ENCODE measurements at places on chromosomes 7 and 10.
A peak's percentile ranks its signal among the peaks of the same experiment; 100 is the strongest.

GRCh38 chr7:27936768-27937102 lies 196.8 kb downstream of the TAX1BP1 start:
- no peak for DNase-seq

DNA sequence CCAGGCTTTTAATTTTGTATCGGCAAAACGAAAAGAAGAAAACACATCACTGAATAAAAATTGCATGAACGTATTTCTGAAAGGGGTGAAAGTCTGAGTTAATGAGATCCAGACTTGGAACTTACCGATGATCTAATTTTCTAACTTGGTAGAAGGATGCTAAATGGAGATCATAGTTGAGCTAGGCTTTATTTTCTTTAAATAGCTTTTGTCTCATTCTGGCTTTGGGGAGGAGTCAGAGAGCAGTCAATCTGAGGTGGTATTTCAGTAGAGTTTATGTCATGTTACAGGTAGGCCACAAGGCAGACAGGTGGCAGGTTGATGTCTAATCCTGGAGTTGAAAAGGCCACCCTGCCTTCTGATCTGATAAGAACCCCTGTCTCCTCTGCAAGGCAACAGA lies 161.9 kb downstream of the KIAA1217 start:
- no peak for DNase-seq

GRCh38 chr7:18570890-18571478 lies 75.4 kb downstream of the HDAC9 start:
- no peak for DNase-seq

GRCh38 chr10:79346012-79346340 lies 1.3 kb upstream of the PPIF start:
- DNase-seq = peak; percentile 21

DNA sequence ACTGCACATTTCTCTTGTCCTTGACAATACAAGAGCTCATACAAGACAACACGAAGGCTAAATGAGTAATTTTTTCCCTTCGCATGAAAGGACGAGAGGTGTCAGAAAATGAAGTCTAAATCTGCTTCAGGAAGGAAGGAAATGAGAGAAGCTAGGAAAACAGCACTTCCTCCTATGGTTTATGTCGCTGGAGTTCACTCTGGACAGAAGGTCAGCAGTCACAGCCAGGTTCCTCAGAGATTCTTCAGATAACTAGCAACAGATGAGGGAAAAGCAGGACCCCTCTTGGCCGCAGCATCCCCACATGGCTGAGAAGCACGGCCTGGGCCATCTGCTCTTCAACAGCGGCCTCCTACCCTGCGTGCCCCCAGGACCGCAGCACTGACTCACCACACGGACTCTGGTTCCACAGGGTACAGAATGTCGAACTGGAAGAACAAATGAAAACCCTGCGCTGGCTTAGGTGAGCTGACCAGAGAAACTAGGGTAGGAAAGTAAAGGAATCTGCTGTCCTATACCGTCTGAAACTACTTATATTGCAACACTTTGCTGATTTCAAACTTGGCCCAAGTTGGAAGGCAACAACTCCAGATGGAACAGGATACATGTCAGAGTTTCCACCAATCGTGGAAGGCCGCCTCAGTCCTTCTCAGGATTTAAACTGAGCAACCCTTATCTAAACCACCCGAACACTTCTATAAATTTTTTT lies 26.3 kb downstream of the DNMBP start:
- no peak for DNase-seq

DNA sequence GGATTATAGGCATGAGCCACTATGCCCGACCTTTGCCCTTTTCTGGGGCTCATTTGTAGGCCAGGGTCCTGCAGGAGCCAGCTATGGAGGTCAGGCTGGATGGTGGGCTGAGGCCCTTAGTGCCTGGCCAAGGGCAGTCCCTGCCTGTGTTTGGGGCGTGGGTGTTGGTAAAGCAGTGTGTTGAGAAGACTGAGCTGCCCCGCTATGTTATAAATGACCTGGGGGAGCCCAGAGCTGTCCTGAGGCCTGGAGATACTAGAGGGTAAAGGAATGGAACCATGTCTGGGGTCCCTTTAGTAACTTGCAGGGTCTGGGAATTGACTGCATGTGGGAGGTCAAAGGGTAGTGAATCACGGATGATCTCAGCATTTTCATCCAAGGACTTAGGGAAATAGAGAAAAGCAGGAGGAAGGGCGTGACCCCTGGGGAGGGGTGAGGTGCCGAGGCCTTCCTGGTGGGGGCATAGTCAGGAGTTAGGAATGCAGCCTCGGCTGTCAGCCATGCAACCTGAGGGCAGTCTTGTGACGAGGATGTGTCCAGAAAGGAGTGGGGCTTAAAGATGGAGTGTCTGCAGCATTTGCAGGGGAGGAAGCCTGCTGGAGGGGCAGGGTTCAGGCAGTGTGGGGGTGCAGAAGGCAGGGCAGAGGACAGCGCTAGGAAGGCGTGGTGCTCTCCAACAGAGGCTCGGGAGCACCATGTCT lies 31.5 kb downstream of the TMEM248 start:
- no peak for DNase-seq

- no peak for DNase-seq
These were observed 19.0 kb downstream of the ADCYAP1R1 start for GRCh38 chr7:31070991-31071644.

DNA sequence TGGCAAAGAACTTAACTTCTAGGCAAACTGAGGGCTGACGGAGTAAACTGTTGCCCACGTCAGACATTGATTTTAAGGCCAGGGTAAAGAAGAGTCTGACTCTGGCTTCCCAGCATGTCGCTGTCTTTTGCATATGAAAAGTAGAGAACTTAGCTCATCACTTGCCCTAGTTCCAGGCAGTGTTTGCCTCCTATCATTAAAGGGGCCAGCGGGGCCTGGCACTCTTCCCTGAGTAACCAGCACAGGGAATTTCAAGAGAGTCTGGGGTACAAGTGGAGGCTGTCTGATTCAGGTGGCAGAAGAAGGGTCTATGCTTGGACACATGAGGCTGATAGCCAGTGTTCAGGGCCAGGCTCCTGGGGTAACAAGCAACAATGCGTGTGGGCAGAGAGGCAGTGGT lies 4.8 kb downstream of the DENND2A start:
- DNase-seq = no peak

DNA sequence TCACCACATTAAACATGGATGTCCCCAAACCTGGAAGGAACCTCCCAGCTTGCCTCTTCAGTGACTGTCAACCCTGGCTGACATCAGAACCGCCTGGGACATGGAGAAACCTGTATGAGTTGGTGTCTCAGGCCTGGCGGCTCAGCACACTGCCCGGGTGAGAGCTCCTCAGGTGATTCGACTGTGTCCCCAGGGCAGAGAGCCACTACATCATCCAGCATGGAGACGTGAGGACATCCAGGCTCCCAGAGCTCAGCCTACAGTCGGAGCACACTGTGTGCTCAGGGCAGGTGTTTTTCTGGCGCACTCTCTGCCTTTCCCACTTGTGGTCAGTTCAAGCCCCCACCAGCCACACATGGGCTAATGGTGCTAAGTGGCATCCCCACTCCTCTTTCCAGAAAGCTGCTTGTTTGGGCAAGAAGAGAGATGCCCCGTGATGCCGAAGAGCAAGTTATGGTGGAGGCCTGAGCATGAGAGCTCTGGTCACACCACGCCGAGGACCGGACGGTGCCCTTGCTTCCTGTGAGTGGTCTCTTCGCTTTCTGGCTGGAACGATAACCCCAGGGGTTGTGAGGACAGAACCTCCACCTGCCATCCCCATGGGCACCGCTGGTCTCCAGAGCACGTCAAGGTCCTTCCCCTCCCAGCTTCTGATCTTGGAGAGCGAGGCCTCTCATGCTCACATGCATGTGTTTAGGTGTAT lies 38.5 kb downstream of the AMZ1 start:
- peak; percentile 20 for DNase-seq

DNA sequence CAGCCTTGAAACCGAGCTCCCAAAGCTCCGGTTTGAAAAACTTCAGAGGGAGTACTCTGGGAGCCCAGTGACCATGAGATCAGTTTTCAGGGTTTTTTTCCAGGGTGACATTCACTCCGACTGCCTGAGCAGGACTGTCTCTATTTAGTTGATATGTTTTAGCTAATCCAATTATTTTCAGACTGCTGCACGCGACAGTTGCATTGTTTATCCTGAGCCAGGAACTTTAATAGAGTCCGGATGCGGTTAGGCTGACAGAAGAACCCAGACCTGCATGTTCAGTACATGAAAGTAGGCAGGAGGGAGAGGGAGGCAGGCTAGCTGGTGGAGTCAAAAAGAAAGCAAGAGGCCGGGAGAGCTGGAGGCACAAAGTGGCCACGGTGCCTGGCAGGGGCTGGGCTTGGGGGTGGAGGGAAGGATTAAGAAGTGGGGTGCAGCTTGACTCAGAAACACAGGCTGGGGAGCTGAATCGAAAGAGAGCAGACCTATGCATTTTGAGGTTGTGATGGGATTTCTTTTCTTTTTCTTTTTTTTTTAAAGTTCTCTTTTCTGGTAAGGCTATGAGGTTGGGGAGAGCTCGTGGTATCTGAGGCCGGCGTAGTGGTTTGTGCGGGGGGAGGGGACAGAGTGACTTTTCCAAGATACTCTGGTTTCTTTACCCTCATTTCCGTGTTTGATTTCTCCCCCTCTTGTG lies 5.7 kb downstream of the GATA3 start:
- peak; percentile 70 for DNase-seq

DNA sequence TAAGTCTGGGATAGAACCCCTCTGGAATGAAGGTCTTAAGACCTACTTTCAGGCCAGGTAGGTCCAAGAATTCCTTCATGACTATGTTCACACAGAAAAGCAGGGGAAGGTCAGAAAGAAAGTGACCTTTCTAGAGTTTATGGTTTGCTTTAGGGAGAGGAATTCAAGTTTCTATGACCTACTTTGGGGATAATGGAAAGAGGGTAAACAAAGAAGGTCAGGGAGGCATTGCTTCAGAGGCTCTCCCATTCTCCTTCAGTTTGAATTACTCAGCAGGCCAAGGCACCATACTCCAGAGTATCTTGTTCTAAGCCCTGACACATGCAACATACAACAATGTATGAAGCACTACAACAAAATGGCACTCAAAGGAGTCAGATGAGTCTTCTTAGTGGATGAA lies 11.5 kb upstream of the MACC1 start:
- DNase-seq = no peak

GRCh38 chr7:155744971-155745683 lies 67.1 kb downstream of the SHH start:
- no peak for DNase-seq

- no peak for DNase-seq
These were observed 41.8 kb downstream of the ZCCHC24 start for GRCh38 chr10:79403441-79404230.

- no peak for DNase-seq
These were observed 69.5 kb downstream of the NPSR1 start for GRCh38 chr7:34727464-34727995.

GRCh38 chr10:102633287-102633686 lies 11.0 kb upstream of the TRIM8 start:
- DNase-seq = no peak

- DNase-seq = no peak
These were observed 55.1 kb downstream of the SLK start for GRCh38 chr10:104022026-104022425.

Data from activated naive CD8-positive, alpha-beta T cell treated with anti-CD3 and anti-CD28 coated beads, Interleukin-2, amount 10 ng/mL, durations not matched to agents 7 days and 5 days (primary cell).